NCI-H2171 treated with DMSO at 0.1 percent for 48 hours (cell line): ENCODE measurements at places on chromosomes 2 and 18.

- no peak for DNase-seq
Observed at GRCh38 chr2:188897096-188897495, 77.1 kb upstream of the COL3A1 start.

GRCh38 chr2:223897669-223898330, 47.3 kb downstream of the WDFY1 start:
- no peak for DNase-seq

DNA sequence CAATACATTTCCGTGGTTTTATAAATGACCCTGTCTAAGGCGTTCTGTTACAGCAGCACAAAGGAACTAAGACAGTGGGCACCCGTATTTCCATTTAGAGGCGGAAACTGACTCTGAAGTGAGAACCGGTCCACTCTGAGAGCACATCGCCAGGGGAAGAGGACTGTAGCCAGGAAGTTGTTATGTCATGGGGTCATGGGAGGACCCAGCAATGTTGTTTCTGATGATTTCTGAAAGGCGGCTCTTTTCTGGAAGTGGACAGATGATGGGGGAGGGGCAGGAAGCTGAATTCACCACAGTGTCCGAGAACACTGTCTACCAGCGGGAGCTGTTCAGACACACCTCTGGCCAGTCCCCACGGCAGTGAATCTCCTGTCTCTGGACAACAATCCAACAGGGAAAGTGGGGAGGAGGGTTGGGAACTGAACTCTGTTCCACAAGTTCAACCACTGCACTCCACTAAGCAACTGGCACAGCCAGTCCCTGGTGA, 2.1 kb upstream of the LRRFIP1 start:
- no peak for DNase-seq

GRCh38 chr18:25736516-25736915, 353.9 kb downstream of the SS18 start:
- no peak for DNase-seq

- no peak for DNase-seq
Observed at GRCh38 chr18:6980363-6980762, 137.2 kb downstream of the LAMA1 start.

DNA sequence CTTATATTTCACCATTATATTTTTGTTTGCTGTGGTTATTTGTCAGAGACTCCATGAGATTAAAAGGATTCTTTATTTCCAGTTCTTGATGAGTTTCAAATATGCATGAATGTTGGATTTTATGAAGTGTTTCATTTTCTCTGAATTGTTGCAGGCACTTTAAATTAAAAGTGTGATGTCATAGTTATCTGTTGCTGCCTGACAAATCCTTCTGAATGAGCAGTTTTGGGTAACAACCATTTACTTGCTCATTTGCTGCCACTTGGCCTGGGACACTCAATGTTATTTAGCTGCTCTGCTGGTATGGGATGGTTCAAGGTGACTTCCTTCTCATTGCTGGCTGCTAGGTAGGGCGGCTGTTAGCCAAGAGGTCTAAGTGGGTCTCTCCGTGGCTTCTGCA, 173.5 kb downstream of the LPIN1 start:
- DNase-seq, result no peak

DNA sequence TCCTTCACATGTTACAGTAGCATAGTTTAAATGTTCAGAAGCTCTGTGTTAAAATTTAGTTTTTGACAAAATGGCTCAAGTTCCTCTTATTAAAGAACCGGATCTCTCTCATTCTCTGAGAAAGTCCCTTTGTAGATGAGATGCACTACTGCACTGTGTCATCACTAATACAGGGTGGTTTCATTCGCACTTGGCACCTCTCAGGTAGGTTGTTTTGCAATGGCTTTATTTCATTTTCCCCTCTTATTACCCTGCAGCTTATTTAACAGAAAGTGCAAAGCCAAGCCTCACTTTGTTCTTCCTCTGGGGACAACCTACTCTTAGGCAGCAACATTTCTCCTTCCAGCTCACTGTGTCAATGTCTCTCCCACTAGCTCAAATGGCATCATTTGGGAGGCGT, 185.1 kb downstream of the DLGAP1 start:
- no peak for DNase-seq

GRCh38 chr18:8989017-8989416, 113.5 kb upstream of the NDUFV2 start:
- DNase-seq, result no peak

DNA sequence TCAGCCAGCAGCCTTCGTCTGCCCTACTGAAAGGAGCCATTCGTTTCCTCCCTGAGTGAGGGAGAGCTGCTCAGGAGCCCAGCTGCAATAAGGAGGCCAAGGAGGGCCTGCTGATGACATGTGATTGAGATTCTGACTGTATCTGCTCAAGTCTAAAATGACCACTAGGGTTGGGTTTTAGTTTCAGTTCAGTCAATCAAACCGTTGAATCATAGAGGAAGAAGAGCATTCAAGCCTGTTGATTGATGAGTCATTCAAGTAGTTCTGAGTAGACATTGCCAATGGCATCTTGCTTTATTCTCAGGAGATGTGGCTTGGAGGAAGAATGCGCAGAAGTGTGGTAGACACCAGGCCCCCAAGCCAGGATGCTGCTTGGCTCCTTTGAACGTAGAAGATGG, 19.9 kb upstream of the BCL2L11 start:
- DNase-seq, result no peak

- DNase-seq, result no peak
Observed at GRCh38 chr18:21112543-21113105, 1.0 kb upstream of the ROCK1 start.

GRCh38 chr2:222655787-222656525, at the start of gene FARSB:
TSS of gene FARSB (minus strand) at chr2:222656092. CDS start at chr2:222656073, 19 bp downstream.
- DNase-seq, result peak; percentile 97

DNA sequence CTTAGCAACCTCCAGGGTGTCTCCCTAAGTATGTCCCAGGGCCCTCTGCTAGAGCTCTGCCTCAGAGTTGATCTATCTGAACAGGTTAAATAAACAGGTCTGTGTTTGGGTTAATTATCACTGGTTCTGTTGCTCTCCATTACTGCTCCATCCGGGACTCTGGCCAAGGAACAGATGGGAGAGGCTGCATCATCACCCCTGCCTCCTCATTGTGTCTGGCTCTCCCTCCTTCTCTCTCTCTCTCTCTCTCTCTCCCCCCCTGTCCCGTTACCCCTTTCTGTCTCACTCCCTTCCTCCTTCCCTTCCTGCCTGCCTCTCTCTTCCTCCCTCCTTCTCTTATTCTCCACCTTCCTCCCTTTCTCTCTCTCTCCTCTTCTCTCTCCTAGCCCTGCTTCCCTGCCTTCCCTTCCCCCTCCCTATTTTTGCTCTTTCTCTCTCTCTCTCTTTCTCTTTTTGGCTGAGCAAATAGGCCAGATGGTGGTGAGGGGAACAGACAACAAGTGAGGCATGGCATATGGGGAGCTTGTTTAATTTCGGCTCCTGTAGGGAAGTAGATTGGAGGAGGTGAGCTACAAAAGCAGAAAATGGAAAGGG, 62.1 kb downstream of the SETBP1 start:
- DNase-seq, result peak; percentile 99

- DNase-seq, result peak; percentile 15
Observed at GRCh38 chr18:44828080-44828479, 147.4 kb downstream of the SETBP1 start.

- no peak for DNase-seq
Observed at GRCh38 chr2:236117861-236118269, 50.3 kb downstream of the GBX2 start.

GRCh38 chr2:217808326-217808725, 194.5 kb downstream of the TNS1 start:
- no peak for DNase-seq

GRCh38 chr2:10169581-10169980, 47.0 kb downstream of the RRM2 start:
- DNase-seq, result no peak

DNA sequence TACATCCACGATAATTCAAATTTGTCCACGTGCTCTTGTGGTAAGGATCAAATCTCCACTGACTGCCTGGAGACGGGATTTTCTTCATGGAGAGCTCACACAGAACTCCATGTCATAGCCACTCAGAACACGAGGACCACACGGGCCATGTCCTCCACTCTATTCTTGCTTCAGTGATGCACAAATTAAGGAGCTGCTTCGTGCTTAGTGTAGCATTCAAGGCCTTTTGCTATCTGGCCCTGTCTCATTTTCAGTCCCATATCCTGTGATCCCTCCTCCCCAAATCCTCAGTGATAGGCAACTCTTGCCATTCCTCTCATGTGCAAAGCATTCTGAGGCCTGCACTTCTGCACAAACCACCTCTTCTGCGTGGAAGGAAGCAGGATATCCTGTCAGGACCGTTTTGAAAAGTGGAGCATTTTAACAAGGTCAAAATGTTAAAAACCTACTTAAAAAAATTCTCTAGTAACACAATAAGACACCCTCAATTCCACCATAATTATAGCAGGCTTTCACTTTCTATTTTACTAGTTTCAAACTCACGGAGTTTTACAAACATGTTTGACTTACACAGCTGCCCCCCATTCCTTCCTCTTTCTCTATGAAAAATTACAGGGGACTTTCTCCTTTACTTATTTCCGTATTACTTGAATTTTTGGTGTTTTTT, 35.2 kb downstream of the ST3GAL5 start:
- DNase-seq, result no peak

GRCh38 chr2:185145316-185146121, 547.2 kb downstream of the ZNF804A start:
- peak; percentile 45 for DNase-seq

- no peak for DNase-seq
Observed at GRCh38 chr2:30741576-30741975, 65.7 kb downstream of the CAPN13 start.

DNA sequence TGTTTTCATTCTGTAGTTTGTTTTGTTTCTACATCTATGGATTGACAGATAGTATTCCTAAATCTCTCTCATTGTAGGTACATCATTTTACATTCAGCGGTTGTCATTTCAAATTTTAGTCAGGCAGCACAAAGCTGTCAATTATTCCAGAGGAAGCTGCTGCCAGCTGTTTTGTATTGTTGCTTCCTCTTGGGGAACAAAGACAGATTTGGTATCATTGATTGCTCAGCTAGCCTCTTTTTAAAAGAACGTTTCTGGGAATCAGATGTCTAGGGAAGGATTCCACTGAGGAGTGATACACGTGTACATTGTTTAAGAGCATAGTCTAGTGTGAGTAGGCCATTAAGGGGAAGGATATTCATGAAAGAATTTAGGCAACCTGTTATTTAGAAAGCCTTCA, 145.8 kb downstream of the AGPS start:
- peak; percentile 84 for DNase-seq

- no peak for DNase-seq
Observed at GRCh38 chr2:41847744-41848441, 199.9 kb upstream of the PKDCC start.

DNA sequence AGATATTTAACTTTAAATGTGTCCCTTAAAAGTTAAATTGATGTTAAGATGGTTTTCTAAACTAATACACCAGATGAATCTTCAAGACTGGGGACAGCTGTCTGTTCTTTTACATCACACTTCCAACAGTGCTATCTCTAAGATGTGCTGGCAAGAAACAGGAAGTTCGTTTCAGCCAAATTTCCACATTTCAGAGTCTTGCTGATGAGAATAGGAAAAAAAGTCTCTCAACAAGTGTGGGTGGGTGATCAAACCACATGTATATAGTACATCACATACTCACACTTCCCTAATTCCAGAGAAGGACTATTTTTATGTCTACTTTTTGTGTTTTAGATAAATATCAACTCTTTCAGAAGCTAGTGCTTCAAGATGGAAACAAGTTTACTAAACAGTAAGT, 1712.8 kb upstream of the TMEFF2 start:
- no peak for DNase-seq

- peak; percentile 79 for DNase-seq
Observed at GRCh38 chr2:137659616-137660015, 304.7 kb upstream of the HNMT start.

- DNase-seq, result no peak
Observed at GRCh38 chr2:42562474-42563144, 5.8 kb upstream of the MTA3 start.

GRCh38 chr2:147588191-147588590, 256.6 kb upstream of the ACVR2A start:
- DNase-seq, result peak; percentile 18

GRCh38 chr2:69680001-69680675, 36.6 kb upstream of the AAK1 start:
- no peak for DNase-seq

GRCh38 chr2:123095219-123095835, 929.8 kb upstream of the CNTNAP5 start:
- DNase-seq, result no peak

DNA sequence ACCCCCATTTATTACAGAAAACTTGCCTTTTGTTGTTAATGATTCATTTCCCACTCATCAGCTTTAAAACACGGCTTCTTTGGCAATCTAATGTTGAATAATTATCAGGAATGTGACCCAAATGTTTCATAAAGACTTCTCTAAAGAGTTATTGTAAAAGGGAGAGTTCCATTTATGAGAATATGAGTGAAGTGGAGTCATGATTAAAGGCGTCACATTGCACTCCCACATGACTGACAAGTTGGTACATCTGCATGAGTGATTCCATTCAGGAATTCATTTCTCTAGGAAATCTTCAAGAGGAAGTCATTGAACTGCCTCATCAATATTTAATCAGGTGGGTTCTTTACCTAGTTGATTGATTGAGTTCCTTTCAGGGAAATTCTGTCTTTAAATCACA, 184.8 kb downstream of the LNPK start:
- no peak for DNase-seq

DNA sequence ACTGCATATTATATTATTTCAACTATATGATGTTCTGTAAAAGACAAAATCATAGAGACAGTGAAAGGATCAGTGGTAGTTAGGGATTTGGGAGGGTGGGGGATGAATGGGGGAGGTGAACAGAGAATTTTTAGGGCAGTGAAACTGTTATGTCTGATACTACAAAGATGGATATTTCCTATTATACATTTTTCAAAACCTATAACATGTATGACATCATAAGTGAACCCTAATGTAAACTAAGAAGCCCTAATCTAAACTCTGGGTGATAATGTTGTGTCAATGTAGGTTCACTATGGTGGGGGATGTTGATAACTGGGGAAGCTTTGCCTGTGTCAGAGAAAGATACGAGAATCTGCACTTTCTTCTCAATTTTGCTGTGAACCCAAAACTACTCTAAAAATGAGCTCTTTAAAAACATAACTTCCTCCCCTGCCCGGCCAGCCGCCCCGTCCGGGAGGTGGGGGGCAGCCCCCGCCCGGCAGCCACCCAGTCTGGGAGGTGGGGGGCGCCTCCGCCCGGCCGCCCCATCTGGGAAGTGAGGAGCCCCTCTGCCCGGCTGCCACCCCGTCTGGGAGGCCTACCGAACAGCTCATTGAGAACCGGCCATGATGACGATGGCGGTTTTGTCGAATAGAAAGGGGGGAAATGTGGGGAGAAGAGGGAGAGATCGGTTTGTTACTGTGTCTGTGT, 234.4 kb downstream of the RPIA start:
- DNase-seq, result no peak

- DNase-seq, result no peak
Observed at GRCh38 chr18:36700955-36701354, 127.8 kb downstream of the TPGS2 start.

- no peak for DNase-seq
Observed at GRCh38 chr18:39702888-39703287, 2137.3 kb upstream of the CELF4 start.

DNA sequence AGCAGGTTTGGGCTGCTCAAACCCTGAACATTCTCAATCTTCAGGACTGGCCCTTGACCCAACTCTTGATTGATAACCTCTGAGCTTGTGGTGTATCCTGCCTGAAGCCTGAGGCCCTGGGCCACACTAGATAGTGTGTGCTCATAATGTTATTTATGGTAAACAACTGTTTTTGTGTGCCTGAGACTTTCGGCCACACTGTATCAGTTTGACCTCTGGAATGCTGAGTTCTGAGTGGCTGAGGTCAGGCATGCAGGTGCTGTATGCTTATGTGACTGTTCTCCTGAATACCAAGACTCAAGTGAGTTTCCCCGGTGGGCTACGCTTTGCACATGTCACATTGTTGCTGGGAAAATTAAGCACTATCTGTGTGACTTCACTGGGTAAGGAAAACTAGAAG, 82.2 kb upstream of the RMP24 start:
- no peak for DNase-seq
